Cardiac muscle cell (in vitro differentiated cells and primary cell): ENCODE measurements at places on chromosomes 2 and 18.

- DNase-seq: no peak
Observed at GRCh38 chr2:25176541-25177181, 8.3 kb upstream of the POMC start.

- DNase-seq: no peak
Observed at GRCh38 chr2:174492963-174493431, 6.2 kb upstream of the GPR155 start.

DNA sequence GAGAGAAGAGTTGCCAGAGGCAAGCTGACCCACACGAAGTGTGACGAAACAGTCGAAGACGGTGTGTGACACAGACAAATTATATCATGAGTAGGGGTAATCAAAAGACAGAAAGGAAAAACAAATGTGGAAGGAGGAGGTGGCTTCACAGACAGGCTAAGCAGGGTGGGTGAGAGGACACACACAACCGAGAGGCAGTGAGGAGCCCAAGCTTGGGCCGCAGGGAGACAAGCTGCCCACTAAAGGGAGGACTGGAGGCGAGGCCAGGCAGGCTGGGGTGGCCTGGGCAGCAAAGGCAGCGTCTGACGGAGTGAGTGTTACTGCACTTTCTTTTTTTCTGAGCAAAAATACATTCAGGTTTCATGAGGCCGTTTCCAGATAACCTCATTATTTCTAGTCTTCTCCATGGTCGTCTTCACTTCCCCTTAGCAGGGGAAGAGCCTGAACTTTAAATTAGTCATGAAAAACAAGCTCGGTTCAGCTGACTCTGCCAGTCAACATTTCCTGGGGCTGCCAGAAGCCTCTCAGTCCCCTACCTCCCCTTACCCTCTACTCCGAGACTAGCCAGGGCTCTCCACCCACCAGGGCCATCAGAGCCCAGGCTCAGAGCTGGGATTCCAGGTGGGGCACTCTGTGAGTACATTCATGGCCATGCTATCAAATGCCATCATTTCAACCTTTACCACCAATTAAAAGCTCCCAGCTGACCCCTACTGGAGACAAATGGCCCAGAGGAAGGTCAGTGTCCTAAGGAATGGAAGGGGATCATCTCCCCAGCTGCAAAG, 13.8 kb upstream of the ZFP36L2 start:
- no peak for DNase-seq

DNA sequence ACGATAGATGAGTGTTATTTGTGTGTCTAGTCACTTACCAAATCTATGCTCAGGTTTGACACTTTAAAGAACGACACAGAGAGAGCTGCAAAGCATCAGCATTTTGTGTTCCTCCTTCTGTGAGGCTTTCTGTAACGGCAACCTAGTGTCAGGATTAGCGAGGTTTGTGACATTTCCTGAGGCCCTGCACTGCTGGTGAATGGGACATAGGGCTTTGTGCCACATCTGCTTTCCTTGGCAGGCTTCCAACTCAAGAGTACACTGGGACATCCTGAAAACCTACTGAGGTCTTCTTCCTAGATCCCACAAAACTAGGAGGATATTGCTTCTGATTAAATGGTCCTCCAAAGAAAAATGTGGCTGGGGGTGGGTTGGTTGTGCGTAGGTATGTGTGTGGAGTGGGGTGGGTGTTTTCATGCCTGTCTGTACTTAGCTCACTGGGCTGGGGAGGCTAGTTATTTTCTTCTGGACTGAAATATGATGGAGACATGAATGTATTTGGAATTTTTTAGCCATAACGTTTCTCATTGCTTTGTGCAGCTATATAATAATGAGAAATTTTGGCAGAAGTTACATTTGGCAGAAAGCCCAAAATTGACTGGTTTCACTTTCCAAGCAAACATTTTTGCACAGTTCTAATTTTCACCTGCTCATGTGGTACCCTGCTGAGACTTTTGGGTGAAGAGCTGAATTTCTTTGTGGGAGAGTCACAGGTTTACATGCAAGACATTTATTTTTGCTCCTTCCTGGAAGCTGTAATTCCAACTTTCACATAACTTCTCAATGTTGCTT, 308.4 kb downstream of the XIRP2 start:
- DNase-seq: peak; percentile 67

DNA sequence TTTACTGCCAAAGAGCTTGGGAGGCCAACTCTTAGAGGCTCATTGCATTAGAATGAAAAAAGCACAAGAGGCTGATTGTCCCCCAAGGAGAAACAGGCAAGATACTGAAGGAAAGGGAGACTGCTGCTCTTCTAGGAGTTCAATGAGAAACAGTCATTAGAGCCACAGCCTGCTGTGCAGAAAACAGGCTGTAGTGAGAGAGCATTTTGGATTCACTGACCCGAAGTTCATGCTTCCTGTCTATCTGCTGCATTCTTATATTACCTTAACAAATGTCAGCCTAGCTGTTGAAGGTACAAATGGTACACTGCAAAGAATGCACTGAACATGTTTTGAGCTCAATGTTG, 423.3 kb downstream of the SETBP1 start:
- DNase-seq: no peak

- no peak for DNase-seq
Observed at GRCh38 chr18:568731-569130, 11.4 kb upstream of the CETN1 start.

GRCh38 chr2:241205086-241205485, 16.6 kb downstream of the ANO7 start:
- no peak for DNase-seq

DNA sequence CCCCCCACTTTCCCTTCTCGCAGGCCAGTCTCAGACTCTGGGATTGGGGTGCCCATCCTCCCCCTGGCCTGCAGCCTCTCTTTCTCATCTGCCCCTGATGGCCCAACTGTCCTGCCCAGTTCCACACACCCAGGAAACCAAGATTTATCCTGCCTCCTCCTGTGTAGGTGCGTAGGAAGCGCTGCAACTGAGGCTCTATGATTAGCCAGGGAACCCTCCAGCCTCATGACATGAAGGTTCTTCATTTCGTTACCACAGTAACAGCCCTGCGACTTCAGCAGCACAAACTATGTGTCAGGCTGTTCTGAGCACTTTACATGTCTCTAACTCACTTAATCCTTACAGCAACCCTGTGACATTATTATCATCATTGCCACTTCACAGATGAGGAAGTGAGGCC, 305.9 kb downstream of the CELF4 start:
- no peak for DNase-seq

GRCh38 chr2:21382701-21383520, 259.1 kb downstream of the TDRD15 start:
- DNase-seq: no peak

DNA sequence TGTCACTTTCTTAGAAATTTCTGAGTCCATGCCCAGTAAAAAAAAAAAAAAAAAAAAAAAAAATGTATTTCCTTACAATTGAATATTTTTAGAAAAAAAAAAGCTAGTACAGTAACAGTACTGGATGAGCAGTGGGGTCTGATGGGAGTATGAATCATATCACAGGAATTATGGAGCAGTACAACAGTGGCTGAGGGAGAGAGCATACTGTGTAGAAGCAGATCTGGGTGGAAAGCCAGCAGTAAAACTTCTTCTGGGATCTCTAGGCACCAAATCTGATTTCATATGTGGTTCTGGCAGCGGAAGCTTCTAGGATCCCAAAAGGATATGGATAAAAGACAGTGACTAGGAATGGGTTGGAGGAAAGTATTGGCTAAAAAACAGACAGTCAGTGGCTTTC, 414.9 kb upstream of the FSHR start:
- no peak for DNase-seq

- DNase-seq: no peak
Observed at GRCh38 chr2:232496501-232497270, 9.1 kb upstream of the ECEL1 start.

- no peak for DNase-seq
Observed at GRCh38 chr18:11866764-11867163, 15.6 kb downstream of the CHMP1B start.

DNA sequence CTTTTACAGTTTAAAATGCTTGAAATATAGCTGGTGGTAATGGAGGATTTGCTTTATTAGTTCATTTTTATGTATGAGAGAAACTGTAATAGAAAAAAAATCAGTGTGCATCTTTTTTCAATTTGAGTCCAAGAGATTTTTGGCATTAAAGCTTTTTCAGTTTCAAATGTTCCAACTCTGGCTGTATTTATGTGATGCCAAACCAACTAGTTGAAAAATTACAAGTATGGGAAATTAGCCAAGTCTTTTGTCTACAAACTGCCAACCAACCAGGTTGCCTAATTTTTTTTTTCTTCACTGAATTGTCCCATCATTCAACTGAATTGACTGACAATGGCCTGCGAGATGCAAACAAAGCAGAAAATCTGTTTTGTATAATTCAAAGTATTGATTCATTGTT, 95.7 kb downstream of the ICOS start:
- no peak for DNase-seq

DNA sequence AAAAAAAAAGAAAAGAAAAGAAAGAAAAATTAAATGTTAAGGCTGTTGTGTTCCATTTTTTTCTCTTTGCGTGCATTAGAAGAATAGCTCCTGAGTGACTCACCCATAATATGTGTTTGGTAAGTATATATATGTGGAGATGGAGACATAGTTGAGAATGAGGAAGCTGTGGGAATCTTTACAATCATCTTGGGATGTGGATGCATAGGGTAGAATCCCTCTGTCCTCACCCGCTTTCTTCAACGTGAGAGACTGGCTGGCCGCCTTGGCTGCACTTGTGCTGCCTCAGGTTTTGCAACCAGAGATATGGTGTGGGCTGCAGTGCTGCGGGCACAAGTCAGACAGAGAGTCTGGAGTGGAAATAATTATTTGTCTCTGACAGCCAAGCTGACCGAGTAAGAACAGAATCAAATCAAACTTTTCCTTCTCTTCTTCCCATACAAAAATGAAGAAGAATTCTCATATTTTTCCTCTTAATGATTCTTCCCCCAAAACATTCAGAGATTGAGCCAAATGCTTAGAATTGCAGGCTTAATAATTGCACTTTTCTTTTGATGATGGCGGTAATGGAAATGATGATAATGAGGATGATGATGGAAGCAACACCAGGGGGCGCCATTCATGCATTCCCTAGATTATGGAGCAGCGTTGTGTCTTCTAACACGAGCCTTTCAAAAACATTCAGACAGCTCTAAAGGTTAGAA, 48.5 kb downstream of the SERPINB7 start:
- DNase-seq: peak; percentile 42

DNA sequence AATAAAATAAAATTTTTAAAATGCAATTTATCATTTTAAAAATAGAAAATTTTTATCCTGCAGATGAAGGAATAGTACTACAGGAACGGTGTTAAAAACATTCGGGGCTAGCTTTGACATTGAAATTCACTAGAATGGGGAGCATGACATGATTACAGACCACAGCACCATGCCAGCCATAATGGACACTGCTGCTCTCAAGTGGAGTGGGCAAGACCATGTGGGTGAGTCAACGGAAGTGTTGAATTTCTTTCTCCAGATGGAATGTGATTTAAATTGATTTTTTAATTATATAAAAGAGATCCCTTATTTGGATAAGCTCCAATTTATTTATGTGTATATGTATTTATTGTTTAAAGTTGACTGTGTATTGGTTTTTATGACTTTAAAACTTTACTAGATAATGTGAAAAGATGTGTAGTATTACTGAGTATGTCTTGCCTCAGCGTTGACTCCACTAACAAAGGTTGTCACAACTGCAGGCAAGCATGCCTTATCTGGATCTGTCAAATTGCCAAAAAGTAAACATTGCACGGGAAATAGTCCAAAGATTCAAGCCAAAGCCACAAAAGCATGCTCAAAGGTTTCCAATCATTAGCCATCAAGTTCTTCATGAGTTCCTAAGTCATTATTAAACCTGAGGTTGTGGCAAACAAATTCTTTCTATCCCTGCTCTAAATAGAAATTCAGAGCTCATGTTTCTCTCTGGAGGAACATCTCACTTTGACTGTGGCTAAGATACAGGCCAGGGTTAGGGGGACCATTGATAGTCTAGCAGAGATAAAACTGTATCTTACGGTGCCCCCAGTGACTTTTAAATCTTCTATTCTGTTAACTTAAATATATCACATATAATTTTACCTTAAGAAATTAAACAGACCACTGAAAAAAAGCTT, 536.9 kb downstream of the TMX3 start:
- DNase-seq: peak; percentile 93

- no peak for DNase-seq
Observed at GRCh38 chr2:215429424-215429823, 6.4 kb downstream of the FN1 start.

GRCh38 chr2:32264422-32265105, at the start of gene NLRC4:
NLRC4 (minus strand) TSS chr2:32264886; CDS start chr2:32256775, 8,111 bp downstream.
- DNase-seq: no peak

- DNase-seq: no peak
Observed at GRCh38 chr2:187986390-187987105, 305.1 kb upstream of the GULP1 start.

DNA sequence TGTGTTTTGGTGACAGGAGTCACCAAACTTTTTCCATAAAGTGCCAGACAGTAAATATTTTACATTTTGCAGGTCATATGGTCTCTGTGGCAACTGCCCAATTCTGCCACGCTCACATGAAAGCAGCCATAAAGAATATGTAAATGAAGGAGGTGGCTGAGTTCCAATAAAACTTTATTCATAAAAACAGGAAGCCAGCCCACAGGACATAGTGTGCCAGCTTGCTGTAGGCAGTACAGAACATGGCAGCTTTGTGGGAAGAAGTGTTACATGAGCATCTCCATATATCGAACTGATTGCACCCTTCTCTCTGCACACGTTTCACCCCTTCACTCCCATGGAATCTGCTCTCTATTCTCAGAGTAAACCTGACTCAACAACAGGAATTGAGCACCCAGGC, 10.2 kb downstream of the ASB18 start:
- no peak for DNase-seq

- no peak for DNase-seq
Observed at GRCh38 chr2:69505710-69506109, 68.5 kb upstream of the NFU1 start.

DNA sequence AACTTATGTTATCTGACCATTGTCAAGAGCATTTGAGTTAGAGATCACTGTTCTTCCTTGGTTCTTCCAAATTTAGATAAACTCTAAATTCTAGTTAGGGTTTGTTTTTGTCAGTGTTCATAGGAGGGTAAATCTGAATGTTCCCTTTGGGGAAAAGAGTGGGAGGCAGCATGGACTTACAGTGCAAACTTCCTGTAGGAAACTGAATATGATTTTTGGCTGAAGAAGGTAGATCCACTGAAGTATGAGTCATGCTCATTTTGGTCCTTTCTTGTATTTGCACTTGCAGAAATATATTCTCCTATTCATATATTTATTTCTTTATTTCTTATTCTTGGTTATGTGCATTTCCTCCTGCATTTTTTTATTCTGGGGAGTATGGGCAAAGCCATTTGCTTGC, 27.3 kb downstream of the CCDC85A start:
- DNase-seq: no peak

GRCh38 chr2:131657895-131658768, 130.4 kb downstream of the CCDC74A start:
- no peak for DNase-seq

DNA sequence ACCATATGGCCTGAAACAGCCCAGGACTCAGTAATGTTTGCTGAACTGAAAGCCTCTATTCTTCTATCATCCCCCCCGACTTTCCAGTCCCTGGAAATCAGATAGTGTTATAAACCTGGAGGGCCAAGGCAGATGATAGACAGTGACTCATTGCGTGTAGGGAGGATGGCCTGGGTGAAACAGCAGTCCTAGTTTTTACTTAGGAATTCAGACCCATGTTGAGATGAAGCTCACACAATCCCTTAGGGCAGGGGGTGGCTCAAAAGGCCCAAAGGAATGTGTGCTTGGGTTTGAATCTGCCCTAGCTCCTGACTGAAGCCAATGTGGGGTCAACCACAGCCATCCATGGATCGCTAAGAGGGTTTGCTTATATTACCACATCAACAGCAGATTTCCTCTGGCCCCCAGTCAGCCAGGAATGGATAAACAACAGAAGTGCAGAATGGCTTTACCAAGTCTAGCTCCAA, 43.9 kb upstream of the STPG4 start:
- DNase-seq: no peak

- DNase-seq: peak; percentile 25
Observed at GRCh38 chr18:46283268-46283667, 179.1 kb downstream of the HAUS1 start.
